NCI-H187 treated with DMSO at 0.1 percent for 48 hours (cell line): ENCODE measurements at places on chromosomes 5 and 9.

DNA sequence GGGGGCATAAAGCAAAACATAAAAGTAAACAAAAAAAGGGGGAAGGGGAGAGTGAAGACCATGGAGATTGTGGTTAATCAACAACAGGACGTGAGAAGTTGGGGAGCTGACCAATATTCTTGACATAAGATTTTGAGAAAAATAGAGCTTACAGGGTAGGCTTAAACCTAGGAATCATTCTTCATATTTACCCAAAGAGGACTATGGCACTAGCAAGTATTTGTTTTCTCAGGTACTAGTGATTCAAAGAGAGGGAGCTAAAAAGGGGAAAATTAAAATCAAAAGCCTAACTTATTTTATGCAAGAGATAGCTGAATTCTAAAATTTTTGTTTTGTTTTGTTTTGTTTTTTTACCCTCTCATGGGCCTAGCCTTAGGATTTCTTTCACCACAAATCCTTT is 427.5 kb downstream of the PIK3R1 start:
- DNase-seq: no peak

- no peak for DNase-seq
Measured at GRCh38 chr9:14133394-14133793, 180.5 kb downstream of the NFIB start.

- DNase-seq: no peak
Measured at GRCh38 chr9:110947491-110948044, 90.7 kb downstream of the LPAR1 start.

- DNase-seq: no peak
Measured at GRCh38 chr9:81256368-81256767, 433.0 kb downstream of the TLE1 start.

DNA sequence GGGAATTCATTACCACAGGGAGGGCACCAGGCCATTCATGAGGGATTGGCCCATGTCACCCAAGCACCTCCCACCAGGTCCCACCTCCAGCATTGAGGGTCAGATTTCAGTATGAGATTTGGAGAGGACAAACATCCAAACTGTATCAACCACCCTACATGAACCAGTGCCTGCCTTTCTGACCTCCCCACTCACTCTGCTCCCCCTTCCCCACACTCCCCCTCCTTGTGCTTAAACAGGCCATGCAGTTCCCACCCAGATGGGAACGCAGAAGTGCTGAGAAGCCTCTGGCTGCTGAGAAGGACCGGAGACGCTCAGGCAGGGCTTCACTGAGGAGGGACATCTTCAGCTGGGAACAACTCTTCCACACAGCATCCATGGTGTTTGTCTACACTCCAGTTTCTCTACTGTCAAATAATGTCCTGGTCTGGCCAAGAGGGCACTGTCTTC is 30.0 kb upstream of the ADAMTS2 start:
- DNase-seq: no peak

DNA sequence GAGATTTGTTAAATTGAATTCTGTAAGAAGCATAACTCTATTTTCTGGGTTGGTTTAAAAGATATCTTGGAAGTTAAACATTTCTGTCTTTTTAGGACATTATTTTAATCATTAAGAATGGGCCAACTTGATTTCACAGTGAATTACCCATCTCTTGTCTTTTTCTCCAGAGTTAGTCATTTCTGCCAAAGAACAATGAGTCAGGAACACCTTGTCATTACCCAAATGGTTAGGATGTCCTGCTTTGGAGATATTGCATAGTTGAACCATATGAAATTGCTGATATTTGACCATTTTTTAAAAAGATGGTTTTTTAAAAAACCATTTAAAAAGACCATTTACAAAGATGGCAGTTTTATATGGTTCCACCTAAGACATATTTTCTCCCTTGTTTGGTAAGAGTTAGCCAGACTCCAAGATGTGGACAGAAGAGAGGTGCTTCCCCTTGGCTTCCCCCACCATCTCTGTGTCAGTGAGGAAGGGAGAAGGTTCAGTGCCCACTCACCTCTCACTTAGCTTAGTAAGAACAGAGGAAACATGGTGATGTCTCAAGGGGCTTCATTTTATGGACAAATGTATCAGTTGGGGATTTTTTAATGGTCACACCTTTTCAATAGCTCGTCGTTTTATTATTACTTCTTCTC is 103.0 kb downstream of the PCSK1 start:
- no peak for DNase-seq

GRCh38 chr9:107648153-107648715 is 158.7 kb upstream of the KLF4 start:
- DNase-seq: no peak

DNA sequence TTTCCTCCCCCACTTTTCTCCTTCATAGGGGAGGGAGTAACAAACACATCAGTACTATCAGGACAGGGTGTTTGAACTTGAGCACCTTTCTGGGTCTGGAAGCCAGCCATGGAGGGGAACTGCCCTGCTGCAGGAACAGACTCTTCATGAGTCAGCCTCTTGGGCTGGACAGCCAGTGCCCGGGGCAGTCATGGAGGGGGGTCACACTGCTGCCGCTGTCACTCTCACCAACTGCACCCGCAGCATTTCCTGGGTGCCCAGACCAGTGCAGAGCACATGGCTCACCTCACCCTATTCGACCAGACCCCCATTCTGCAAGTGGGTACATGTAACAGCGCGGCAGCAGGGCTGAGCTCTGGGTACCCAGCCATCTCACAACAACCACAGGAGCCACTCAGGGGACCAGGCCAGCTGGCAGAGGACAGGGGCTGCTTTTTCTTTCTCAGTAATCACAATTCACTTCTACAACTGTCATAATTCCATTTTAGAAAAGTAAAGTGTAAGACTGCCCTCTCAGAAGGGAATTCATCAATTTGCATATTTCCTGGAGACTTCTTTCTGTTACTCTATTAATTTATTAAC is 118.4 kb downstream of the CTNND2 start:
- no peak for DNase-seq

- DNase-seq: no peak
Measured at GRCh38 chr5:132839426-132840301, 9.2 kb upstream of the SHROOM1 start.

GRCh38 chr9:656926-657568 is 184.4 kb upstream of the DMRT1 start:
- no peak for DNase-seq

DNA sequence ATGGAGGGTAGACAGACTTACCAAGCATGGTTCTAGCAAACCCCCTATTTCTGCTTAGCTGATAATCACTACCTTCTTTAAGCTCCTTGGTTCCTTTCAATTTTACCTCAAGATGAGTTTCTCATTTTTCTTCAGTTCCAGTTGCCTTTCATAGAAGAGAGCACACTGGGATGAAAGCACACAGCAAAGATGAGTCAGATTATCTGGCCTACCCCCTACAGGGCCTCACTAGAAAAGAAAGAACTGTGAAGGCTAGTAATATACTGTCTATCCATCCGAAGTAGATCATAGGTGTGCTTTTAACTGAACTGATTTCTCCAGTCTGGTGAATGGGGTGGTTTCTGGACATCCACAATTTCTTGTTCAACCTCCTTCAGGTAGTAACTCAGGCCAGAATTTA is 122.5 kb downstream of the TRPM3 start:
- DNase-seq: no peak

- DNase-seq: no peak
Measured at GRCh38 chr9:99296291-99296951, 74.3 kb downstream of the SEC61B start.

DNA sequence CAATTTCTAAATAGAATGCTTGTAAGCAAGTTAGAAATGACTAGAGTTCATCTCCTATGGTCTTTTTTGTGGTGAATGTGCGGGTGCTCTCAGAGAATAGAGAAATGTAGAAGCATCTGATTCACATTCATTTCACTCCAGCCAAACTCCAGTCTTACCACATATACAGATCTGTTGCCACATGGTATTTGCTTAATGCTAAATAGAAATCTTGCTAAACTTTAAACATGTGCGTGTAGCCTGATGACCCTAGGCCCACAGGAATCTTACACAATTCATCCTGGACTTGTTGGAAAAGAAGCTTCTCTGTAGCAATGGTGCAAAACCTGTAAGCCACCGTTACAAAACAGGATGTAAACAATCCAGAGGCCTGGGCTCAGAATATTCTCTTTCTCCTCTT is 135.2 kb downstream of the PCSK1 start:
- DNase-seq: no peak

GRCh38 chr9:78366827-78367226 is 69.9 kb downstream of the PSAT1 start:
- no peak for DNase-seq

GRCh38 chr5:114649878-114650277 is 288.0 kb downstream of the KCNN2 start:
- no peak for DNase-seq

- DNase-seq: no peak
Measured at GRCh38 chr5:57246426-57246825, 72.6 kb downstream of the GPBP1 start.

DNA sequence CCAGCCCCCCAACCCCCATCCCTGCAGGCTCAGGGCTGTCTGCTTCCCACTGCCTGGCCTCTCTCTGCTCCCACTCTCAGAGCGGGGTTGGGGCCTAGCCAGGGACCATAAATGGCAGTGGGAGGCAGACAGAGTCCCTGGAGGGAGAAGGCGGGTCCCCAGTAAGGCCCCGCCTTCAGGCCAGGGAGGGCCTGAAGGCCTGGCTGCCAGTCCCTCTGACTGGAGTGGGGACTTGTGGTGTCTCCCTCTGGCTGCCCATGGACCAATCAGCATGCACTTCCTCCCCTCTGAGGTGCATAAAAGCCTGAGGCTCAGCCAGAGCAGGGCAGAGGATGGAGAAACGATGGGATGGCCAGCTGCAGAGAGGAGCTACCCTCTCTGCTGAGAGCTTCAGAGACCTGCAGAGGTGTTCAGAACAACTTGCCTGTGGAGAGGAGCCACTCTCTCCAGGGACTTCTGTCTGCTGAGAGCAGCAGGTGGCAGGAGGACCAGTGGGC is 2.7 kb upstream of the BTNL9 start:
- DNase-seq: no peak

DNA sequence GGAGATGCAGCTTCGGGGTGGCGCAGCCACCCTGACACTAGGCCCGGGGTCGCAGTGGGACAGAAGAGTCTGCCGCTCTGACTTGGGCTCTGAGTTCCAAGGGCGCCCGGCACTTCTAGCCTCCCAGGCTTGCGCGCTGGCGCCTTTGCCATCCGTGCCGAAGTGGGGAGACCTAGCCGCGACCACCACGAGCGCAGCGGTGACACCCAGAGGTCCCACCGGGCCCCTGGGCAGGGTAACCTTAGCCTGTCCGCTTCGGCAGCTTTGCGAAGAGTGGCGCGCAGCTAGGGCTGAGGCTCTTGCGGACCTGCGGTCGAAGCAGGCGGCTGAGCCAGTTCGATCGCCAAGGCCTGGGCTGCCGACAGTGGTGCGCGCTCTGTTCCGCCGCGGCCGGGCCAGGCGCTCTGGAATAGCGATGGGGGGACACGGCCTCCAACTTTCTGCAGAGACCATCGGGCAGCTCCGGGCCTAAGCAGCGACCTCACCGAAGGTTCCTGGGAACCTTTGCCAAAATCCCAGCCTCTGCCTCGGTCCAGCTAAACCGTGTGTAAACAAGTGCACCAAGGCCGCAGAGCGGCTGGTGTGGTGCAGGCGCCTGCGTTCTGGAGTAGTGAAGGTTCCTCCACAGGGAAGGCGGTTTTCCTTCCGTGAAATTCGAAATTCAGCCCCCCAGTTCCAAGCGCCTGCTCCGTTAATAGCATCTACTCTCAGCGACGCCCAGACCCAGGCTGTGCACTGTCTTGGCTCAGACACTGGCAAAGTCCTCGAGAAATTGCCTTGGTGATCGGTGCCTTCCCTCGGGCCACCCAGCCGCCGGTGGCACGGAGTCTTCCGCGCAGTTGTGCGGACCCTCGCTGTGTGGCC is 7.4 kb downstream of the TLX3 start:
- no peak for DNase-seq

DNA sequence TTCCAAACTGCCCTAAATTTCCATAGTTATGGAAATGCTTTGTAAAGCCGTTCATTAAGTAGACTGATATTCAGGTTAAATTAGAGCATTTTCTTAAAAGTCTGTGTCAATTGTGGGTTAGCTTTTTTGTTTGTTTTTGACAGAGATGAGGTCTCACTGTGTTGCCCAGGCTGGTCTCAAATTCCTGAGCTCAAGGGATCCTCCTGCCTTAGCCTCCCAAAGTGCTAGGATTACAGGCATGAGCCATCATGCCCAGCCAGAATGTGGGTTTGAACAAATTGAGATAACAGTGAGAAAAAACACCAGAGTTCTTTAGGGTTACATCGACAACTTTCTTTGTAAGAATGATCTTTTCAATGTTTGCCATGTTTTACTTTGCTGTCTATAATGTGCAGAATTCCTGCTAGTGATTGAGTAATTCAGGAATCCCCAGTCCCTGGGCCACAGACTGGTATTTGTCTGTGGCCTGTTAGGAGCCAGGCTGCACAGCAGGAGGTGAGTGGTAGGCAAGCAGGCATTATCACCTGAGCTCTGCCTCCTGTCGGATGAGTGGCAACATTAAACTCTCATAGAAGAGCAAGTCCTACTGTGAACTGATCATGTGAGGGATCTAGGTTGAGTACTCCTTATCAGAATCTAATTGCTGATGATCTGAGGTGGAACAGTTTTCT is 80.5 kb downstream of the RAI14 start:
- DNase-seq: no peak

DNA sequence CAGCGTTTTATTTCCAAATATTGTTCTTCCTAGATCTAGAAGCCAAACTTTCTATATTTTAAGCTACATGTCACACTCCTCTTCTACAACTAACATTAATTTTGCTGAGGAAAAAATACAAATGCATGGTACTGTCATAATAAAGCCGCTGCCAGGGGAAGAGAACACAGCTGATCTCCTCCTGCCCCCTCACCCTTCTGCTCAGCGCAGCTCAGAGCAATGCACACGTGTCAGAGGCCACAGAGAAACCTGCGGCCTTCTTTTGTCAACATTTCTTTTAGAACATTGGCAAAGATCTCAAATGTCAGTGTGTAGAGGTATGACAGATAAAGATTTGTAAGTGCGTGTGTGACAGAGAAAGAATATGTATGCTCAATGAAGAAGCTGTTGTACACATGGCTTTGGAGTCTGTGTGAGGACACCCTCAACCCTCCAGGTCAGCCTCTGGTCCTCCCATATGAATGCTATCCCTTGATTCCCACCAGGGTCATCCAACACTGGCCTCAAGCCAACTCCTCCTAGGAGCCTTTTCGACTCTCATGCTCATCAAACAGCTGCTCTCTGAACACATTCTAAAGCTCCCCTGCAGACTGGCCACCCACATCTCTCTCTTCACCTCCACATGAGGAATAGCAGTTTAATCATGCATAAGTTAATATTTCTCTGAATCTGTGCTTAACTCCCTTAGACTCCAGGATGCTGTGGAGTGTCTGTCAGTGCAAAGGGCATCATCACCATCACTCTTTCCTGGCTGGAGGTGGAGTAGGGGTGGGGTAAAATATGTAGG is 40.9 kb downstream of the TAS2R1 start:
- DNase-seq: no peak
